ENCODE measurements at places on chromosomes 5 and 9.

GRCh38 chr9:136644343-136644592 lies 18.4 kb upstream of the EGFL7 start:
- DNase-seq, result no peak

GRCh38 chr9:126688617-126689016 lies 74.9 kb downstream of the LMX1B start:
- no peak for DNase-seq

- no peak for DNase-seq
Measured at GRCh38 chr5:133679534-133679933, 67.2 kb upstream of the FSTL4 start.

GRCh38 chr5:10626473-10627013 lies 62.7 kb downstream of the ANKRD33B start:
- DNase-seq, result no peak

DNA sequence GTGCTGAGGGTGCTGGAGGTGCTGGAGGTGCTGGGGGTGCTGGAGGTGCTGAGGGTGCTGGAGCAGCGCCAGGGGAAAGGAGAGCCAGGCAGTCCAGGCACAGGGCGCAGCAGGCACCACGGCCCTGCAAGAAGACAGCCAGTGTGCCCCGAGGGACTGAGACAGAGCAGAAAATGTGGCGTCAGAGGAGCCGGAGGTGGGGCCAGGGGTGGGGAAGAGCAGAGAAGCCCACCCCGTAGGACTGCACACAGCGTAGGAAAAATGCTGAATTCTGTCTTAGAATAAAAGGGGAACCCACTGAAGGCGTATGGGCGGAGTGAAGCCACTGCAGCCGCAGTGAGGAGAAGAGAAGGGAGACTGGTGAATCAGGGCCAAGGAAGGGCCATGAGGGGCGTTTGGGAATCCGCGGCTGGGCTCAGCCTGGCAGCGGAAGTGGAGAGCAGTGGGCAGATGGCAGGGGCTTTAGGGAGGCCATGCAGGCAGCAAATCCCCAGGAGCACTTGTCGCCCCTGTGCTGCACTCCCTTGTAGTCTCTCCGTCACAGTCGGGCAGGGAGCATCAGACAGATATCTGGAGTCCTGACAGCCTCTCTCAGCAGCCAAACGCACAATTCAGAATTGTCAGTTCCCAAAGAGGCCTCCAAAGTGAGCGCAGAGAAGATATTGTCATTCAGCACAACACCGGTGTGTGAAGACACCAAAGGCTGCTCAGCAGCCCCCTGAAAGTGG lies 35.9 kb upstream of the LECT2 start:
- no peak for DNase-seq

GRCh38 chr5:62938927-62939326 lies 360.3 kb downstream of the LRRC70 start:
- DNase-seq, result no peak

DNA sequence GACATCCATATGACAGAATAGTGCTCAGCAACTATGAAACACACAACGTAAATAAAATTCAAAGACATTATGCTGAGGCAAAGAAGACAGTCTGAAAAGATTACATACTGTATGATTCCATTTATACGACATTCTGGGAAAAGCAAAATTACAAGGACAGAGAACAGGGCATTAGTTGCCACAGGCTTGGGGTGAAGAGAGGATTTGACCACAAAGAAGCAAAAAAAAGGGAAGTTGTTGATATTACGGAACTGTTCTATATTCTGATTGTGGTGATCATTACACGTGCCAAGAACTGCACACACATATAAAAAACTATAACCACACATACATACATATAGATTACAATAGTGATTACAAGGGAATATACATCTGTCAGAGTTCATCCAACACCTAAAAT lies 24.1 kb downstream of the CDK5RAP2 start:
- no peak for DNase-seq

Data from GM20000 (cell line).